Mesothelial cell of epicardium (in vitro differentiated cells): ENCODE measurements at places on chromosomes 11 and 22. TPM values are rescaled to one million over a fixed set of nuclear protein-coding genes. Genes with fewer than 3 reads are reported as not detected.

The FAM227A gene
- 10.3 to 11.9 TPM (median 11.0 TPM) in 3 replicates for total RNA-seq

The KCNK4 gene
- total RNA-seq: 0.22 to 0.58 TPM (median 0.27 TPM) in 3 replicates

DNA sequence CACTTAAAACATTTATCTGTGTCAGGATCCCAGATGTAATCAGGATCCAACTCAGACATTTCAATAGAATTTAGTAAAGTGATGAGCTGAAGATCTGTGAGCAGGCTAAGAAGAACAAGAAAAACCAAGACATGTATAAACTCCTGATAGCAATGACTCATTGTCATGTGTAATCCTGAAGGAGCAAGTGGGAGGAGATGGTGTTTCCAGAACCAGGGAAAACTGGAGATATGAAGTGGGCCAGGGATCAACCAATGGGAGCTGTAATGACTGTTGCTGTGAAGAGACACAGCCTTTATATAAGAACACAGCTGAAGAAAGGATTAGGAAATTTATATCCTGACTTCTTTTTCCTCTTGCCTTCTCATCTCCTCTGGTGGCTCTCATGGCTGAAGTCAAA, 682.5 kb upstream of the ARHGAP42 start:
- H3K4me1 ChIP-seq: no peaks in the 10 kb centered on the region
- H3K27me3 ChIP-seq: no peaks in the 10 kb centered on the region
- DNase-seq: no peak
- no peak overlapping the region for H3K27ac ChIP-seq
- no peak overlapping the region for H3K4me3 ChIP-seq

DNA sequence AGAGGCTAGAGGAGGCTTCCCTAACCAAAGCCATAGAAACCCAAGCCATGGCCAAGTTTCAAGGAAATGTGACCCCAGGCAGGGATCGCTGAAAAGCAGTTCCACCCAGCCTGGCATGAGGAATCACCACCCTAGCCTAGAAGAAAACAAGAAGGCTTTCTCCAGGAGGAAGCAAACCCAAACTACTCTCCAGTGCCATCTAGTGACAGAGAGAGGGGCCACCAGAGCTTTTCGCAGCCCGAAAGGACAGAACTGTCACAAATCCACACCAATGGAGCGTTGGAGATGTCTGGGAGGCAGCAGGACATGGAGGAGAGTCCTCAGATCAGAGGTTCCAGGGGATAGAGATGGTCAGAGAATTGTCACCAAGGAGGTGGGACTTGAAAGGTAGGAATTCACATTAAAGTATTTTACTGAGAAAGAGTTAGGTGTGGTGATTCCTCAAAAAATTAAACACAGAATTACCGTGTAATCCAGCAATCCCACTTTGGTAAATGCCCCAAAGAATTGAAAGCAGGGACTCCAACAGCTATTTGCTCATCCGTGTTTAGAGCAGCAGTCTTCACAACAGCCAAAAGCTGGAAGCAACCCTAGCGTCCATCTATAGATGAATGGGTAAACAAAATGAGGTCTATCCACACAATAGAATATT, 67.3 kb upstream of the NUP50 start:
- H3K36me3 ChIP-seq: no peaks in the 10 kb centered on the region
- H3K4me1 ChIP-seq: no peaks in the 10 kb centered on the region
- H3K27me3 ChIP-seq: peaks cover 53% of the 10 kb centered on the region
- no peak overlapping the region for H3K4me3 ChIP-seq
- DNase-seq: no peak

- H3K27ac ChIP-seq: peak overlapping the region; percentile 44
- peak; percentile 71 for DNase-seq
- H3K27me3 ChIP-seq: no peaks in the 10 kb centered on the region
- H3K4me1 ChIP-seq: peaks cover 5% of the 10 kb centered on the region
- H3K36me3 ChIP-seq: peaks cover 16% of the 10 kb centered on the region
- H3K4me3 ChIP-seq: no peak overlapping the region
Measured at GRCh38 chr11:62694455-62695167, 5.3 kb upstream of the LRRN4CL start.

DNA sequence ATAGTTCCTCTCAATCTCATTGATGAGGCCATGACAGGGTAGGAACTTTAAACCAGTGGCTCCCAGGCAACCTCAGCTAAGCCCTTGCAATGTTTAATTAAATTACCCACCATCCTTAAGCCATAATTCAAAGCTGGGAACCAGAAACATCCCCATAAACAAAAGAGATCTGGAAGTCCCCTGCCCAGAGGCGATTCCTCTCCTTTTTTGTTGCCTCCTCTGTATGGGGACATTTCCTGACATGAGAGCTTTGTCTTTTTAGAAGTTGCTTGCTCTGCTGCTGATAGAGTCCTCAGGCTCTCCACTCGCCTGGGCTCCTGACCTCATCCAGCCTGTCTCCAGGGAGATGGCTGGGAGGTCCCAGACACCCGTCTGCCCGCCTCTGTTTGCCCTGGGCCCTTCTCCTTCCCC, 3.2 kb downstream of the DTX4 start:
- peak overlapping the region; percentile 92 for H3K4me3 ChIP-seq
- H3K4me1 ChIP-seq: peaks cover 42% of the 10 kb centered on the region
- peaks cover 15% of the 10 kb centered on the region for H3K36me3 ChIP-seq
- no peak for DNase-seq
- H3K27ac ChIP-seq: peak overlapping the region; percentile 96

DNA sequence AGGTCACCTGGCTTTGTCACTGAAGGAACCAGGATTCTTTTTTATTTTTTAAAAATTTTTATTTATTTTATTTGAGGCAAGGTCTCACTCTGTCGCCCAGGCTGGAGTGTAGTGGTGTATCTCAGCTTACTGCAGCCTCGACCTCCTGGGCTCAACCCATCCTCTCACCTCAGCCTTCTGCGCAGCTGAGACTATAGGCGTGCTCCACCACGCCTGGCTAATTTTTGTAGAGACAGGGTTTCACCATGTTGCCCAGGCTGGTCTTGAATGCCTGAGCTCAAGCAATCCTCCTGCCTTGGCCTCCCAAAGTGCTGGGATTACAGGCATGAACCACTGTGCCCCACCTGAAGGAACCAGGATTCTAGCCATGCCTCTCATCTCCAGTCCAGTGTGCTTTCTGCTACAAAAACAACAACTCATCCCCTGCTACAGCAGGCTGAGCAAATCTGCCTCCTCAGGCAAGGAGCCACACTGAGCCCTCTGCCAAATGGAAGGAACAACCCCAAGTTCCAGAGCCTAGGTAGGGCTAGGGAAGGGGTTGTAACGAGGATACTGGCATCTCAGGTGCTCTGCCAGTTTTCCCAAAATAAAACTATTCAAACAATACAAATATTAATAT, 2.6 kb upstream of the PEX26 start:
- no peak for DNase-seq
- no peaks in the 10 kb centered on the region for H3K27me3 ChIP-seq
- no peak overlapping the region for H3K4me3 ChIP-seq
- H3K36me3 ChIP-seq: peaks cover 7% of the 10 kb centered on the region

- no peaks in the 10 kb centered on the region for H3K27me3 ChIP-seq
- H3K27ac ChIP-seq: peak overlapping the region; percentile 93
- peaks cover 9% of the 10 kb centered on the region for H3K36me3 ChIP-seq
- H3K4me3 ChIP-seq: peak overlapping the region; percentile 78
- DNase-seq: no peak
Measured at GRCh38 chr22:23401111-23401909, 178.8 kb downstream of the IGLL1 start.

DNA sequence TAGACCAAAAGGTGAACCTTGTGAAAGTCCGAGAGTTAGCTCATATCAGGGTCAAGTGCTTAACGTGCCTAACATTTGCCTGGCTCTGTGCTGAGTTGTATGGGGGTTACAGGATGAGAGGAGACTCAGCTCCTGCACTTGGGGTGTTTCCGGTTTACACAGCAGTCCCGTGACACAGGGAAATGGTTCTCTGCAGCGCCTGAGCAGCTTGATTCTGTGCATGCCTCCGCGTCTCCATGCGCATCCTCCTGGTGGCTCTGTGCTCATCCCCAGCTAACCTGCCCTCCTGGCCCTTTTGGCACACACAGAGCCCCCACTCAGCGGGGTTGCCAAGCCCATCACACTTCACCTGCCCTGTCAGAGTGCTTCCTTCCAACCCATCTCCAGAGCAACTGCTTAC, 238.3 kb upstream of the TBCEL start:
- H3K27me3 ChIP-seq: peaks cover 45% of the 10 kb centered on the region
- no peak overlapping the region for H3K27ac ChIP-seq
- H3K36me3 ChIP-seq: no peaks in the 10 kb centered on the region
- no peak for DNase-seq
- no peaks in the 10 kb centered on the region for H3K4me1 ChIP-seq
- H3K4me3 ChIP-seq: no peak overlapping the region

DNA sequence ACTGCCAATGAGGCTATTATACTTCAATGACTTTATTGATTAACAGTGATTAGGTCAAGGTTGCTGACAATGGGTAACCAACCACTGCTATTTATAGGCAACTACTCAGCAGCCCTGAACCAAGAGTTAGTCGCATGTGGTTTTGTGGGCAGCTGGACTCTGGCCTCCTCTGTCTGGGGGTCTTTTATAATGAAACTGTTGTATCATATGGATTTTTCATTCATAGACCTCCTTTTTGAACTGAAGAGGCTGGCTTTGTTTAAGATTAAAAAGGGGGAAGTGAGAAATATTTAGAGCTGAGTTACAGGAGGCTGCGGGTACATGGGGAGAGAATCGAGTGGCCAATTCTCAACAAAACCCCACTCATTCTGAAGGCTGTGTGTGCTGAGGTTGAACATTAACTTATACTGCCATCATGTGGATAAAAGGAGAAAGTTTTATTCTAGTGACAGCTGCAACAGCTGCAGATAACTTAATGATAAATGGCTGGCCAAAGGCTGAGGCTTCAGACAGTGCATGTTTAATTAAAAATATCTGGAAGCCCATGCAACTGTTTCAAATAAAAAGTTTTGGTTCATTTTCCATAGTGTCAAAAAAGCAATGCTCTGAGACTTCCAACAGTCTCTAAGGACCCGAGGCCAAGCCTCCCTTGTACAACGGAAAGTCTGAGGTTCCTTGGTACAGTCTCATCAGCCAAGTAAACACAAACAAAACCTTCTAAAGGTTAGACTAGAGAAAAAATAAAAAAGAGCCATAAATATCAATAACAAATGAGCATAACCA, 682.6 kb downstream of the KCNA4 start:
- H3K4me3 ChIP-seq: no peak overlapping the region
- H3K36me3 ChIP-seq: no peaks in the 10 kb centered on the region
- no peak overlapping the region for H3K27ac ChIP-seq
- no peak for DNase-seq

GRCh38 chr22:45632791-45633515, 38.7 kb upstream of the ATXN10 start:
- H3K27ac ChIP-seq: peak overlapping the region; percentile 48
- DNase-seq: no peak
- H3K4me1 ChIP-seq: peaks cover 10% of the 10 kb centered on the region
- no peaks in the 10 kb centered on the region for H3K36me3 ChIP-seq
- H3K27me3 ChIP-seq: peaks cover 17% of the 10 kb centered on the region
- no peak overlapping the region for H3K4me3 ChIP-seq

GRCh38 chr22:17829695-17830042, 55.4 kb upstream of the BID start:
- peaks cover 12% of the 10 kb centered on the region for H3K36me3 ChIP-seq
- no peaks in the 10 kb centered on the region for H3K4me1 ChIP-seq
- no peak overlapping the region for H3K4me3 ChIP-seq
- H3K27ac ChIP-seq: peak overlapping the region; percentile 34

- H3K4me3 ChIP-seq: no peak overlapping the region
- no peaks in the 10 kb centered on the region for H3K36me3 ChIP-seq
- H3K4me1 ChIP-seq: peaks cover under 1% of the 10 kb centered on the region
- H3K27me3 ChIP-seq: peaks cover 10% of the 10 kb centered on the region
- no peak for DNase-seq
- no peak overlapping the region for H3K27ac ChIP-seq
Measured at GRCh38 chr11:43503417-43503816, 144.7 kb downstream of the TTC17 start.

GRCh38 chr11:34850334-34850733, 65.8 kb downstream of the APIP start:
- H3K27ac ChIP-seq: no peak overlapping the region
- H3K4me1 ChIP-seq: no peaks in the 10 kb centered on the region
- no peaks in the 10 kb centered on the region for H3K27me3 ChIP-seq
- DNase-seq: no peak
- peaks cover 43% of the 10 kb centered on the region for H3K36me3 ChIP-seq

DNA sequence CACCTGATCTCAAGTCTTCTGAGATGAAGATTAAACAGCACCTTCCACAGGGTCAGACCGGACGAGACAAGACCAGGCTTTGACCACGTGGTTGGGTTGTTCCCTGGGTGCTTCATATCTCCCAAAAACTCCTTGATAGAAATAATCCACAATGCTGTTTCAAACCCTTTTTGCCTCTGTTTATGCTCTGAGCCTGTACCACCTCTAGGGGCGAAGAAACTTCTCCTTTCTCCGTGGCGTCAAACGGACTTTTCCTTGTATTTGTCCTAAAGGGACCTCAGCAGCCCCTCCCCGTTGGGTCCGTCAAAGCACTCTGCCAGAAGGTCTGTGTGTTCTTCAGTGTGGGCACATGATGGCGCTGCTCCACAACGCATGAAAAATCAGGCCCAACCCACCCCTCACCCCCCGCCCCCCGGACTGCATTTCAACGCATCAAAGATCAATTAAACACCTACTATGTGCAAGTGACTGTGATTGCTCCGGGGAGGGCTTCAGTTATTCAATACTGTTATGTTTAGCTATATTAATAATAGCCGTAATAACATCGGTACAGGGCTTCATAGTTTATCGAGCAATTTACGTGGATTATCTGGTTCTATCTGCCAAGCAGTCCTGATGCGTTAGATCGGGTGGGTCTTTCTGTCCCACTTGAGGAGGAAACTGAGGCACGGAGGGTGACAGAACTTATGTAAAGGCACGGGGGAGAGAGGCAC, 17.3 kb upstream of the EIF3D start:
- DNase-seq: peak; percentile 36
- no peaks in the 10 kb centered on the region for H3K36me3 ChIP-seq
- no peak overlapping the region for H3K4me3 ChIP-seq
- H3K27ac ChIP-seq: no peak overlapping the region
